Smooth muscle cell of the coronary artery (primary cell): ENCODE measurements at places on chromosomes 7 and 10. TPM values are rescaled to one million over a fixed set of nuclear protein-coding genes. Genes with fewer than 3 reads are reported as not detected.

Gene TUBB8
- total RNA-seq = not detected in 2 replicates

Gene ZNF853
- 0.59 and 5.5 TPM in 2 replicates for total RNA-seq

Gene PRLHR
- not detected in 2 replicates for total RNA-seq

Gene HHEX
- under 0.01 and 7.7 TPM in 2 replicates for total RNA-seq

Gene GGCT
- total RNA-seq = 16.6 and 28.3 TPM in 2 replicates
